Stimulated activated CD4-positive, alpha-beta T cell treated with anti-CD3 and anti-CD28 coated beads, Interleukin-2, amount 100 ng/mL, for 4 hours (primary cell): ENCODE measurements at places on chromosomes 16 and 17.

DNA sequence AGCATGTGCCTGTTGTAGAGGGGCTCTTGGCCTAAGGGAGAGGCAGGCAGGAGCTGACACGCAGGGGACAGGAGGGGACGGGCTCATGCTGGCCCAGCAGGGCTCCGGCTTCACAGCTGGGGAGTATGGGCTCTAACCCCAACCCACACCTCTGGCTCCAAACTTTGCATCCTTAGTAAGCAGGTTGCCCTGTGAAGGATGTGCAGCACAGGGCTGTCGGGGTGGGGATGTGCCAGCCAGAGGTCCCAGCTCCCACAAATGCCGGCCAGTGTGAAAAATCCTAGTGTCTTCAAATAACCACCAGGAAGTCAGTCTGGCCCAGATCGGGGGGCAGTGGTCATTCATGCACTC, 14.0 kb upstream of the FAM83G start:
- DNase-seq = no peak

- DNase-seq = peak; percentile 28
These were observed 722 bp upstream of the SLC38A10 start for GRCh38 chr17:81295676-81296381.

DNA sequence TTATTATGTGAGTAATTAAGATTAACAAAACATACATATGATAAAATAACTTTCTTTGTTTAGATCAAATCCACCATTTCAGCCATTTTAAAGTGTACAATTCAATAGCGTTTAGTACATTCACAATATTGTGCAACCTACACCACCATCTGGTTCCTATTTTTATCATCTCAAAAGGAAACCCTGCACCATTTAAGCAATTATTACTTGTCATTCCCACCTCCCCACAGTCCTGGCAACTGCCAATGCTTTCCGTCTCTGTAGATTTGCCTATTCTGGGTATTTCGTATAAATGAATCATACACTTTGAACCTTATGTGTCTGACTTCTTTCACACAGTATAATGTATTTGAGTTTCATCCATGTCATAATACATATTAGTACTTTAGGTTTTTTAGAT, 162.5 kb upstream of the CNTNAP4 start:
- no peak for DNase-seq

DNA sequence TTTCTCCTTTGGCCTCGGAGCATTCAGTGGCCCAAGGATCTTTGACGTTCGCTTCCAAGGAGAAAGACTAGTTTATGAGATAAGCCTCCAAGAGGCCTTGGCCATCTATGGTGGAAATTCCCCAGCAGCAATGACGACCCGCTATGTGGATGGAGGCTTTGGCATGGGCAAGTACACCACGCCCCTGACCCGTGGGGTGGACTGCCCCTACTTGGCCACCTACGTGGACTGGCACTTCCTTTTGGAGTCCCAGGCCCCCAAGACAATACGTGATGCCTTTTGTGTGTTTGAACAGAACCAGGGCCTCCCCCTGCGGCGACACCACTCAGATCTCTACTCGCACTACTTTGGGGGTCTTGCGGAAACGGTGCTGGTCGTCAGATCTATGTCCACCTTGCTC, 1.4 kb downstream of the AOC3 start:
- no peak for DNase-seq

- DNase-seq = no peak
These were observed 52.0 kb downstream of the COTL1 start for GRCh38 chr16:84565669-84566495.

GRCh38 chr17:33370401-33370800, 77.3 kb upstream of the ASIC2 start:
- DNase-seq = no peak

DNA sequence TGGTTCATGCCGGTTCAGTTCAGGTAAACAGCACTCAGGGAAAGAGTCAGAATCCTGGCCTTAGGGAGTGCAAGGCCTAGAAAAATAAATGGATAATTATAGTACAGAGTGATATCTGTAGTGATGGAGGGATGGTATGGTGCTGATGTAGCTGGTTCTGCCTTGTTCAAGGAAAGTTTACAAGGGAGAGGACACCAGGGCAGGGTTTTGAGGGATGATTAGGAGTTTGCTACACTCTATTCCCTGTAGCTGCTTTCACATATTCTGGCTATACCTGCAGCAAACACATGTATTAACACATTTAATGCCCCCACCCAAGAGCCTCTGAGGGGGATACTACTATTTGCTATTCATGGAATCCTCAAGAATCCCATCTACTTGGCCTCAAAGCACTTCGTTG, 1.7 kb upstream of the NOS2 start:
- DNase-seq = no peak

- DNase-seq = no peak
These were observed 144.6 kb downstream of the DNAH9 start for GRCh38 chr17:11742886-11743285.

DNA sequence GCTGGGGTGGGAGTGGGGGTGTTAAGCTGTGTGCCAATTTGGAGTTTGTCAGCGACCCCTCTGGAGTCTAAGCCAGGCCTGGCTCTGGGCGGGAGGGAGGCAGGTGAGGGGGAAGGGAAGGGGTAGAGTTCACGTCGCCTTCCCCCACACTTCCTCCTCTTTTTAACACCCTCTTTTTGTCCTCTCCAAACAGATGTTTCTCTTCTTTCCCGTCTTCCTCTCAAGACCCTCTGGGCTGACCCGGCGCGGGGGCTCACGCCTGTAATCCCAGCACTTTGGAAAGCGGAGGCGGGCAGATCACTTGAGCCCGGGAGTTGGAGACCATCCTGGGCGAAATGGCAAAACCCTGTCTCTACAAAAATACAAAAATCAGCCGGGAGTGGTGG, 3.3 kb downstream of the HOXB1 start:
- no peak for DNase-seq

GRCh38 chr17:57425431-57425830, 169.1 kb downstream of the MSI2 start:
- no peak for DNase-seq

DNA sequence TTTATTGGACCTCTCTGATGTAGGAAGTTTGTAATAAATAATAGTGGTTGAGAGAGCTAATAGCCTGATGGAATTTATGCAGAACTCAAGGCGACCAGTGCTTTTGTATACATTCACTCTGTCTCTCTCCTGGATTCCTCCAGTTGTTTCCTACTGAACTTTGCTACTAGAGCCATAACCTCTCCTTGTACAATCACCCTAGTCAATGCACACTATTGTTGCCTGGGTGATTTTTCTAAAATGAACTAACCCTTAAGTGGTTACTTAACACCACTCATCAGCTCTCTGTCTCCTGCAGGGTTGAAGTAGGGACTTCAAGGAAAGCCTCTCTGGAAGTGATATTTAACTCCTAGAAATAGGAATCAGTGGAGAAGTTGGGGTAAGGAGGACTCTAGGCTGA, 9.7 kb downstream of the PHKB start:
- DNase-seq = no peak

- no peak for DNase-seq
These were observed 22.7 kb downstream of the CASKIN2 start for GRCh38 chr17:75492555-75493168.

- peak; percentile 19 for DNase-seq
These were observed 35.1 kb downstream of the IGF2BP1 start for GRCh38 chr17:49031965-49032928.

GRCh38 chr17:7235693-7236665, 1.7 kb upstream of the DVL2 start:
- DNase-seq = no peak

GRCh38 chr17:81002409-81003361, 11.0 kb downstream of the CHMP6 start:
- DNase-seq = no peak

GRCh38 chr17:83160443-83161297, 81.3 kb downstream of the METRNL start:
- no peak for DNase-seq

DNA sequence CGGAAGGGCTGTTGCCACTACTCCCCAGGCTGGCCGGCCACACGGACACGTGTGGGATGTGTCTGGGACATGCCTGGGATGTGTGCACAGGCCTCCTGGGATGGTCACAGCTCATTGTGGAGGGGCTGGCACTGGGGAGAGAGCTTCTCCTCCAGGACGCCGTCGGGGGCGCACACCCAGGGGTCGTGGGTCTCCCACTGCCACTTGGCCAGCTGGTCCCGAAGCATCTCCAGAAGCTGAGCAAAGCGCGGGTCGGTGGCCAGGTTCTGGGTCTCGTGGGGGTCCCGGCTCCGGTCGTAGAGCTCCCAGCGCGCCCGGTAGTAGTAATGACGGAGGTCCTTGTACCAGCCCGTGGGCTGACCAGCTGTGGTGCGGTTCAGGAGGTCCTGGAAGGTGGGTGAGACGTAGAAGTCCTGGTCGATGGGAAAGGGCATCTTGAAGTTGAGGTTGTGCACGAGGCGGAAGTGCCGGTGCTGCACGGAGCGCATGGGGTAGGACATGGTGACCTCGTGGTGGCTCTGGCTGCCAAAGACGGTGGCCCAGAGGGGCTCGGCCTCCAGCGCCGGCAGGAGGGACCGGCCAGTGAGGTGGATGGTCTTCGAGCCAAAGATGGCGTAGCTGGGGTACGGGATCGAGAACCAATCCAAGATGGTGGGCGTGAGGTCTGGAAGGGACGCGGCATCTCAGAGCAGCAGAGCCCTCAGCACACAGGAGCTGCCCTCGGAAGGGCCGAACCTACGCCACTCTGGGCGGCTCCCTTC, 9.6 kb downstream of the SGSH start:
- no peak for DNase-seq

DNA sequence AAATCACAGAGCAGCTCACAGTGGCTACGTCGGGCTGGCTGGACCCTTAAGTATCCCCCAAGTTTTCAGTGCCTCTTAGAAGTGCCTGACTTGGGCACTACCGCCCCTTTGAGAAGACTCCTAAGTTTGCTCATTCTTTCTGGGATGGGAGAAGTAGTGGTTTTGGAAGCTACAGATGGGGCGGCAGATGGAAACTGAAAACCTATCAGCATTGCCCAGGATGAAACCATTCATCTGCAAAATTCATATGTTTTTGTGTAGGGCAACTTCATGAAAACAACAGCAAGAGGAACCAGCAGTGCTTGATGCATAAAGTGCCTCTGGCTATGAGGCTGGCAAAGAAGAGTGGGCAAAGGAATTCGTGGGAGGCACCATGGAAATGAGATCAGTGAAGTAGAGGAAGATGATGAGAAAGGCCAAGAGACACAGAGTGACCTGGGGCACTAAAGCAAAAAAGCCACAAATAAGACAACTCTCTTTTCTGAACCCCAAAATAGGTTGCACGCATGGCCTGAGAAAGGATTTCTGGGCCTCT, 277.1 kb downstream of the XYLT1 start:
- no peak for DNase-seq

DNA sequence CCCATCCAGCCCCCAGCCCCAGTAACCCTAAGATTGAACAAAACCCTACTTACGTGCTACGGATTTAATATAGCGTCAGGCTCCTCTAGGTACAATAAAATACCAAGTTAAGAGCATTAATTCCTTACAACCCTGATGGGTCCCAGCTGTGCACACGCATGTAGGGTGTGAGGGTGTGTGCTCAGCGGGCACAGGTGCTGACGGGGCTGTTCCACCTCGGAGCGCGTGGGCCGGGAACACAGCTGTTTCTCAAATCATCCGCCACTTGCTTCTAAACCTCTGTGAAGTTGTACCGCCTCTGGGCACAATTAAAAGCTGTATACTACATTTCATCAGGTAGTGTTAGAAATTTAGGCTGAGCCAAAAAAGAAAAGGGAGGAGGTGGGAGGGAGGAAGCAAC, 478.6 kb downstream of the MAF start:
- DNase-seq = no peak

GRCh38 chr16:84380405-84380804, 12.1 kb downstream of the ATP2C2 start:
- DNase-seq = no peak

DNA sequence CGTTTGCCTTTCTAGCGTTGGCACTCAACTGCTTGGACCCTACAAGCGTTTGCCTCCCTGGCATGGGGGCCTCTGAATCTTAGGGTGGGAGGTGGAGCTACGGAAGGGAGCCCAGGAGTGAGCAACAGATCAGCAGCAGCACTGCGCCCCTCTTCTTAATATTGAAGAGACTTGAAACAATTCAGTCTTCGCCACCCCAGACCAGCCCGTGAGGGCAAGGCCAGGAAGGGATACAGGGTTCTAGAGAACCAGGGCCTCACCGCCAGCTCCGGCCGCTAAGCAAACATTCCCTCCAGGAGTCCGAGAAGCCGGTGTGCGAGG, 1.5 kb upstream of the GPRC5C start:
- DNase-seq = no peak

- DNase-seq = no peak
These were observed 96.5 kb downstream of the ANKRD11 start for GRCh38 chr16:89393738-89394406.

DNA sequence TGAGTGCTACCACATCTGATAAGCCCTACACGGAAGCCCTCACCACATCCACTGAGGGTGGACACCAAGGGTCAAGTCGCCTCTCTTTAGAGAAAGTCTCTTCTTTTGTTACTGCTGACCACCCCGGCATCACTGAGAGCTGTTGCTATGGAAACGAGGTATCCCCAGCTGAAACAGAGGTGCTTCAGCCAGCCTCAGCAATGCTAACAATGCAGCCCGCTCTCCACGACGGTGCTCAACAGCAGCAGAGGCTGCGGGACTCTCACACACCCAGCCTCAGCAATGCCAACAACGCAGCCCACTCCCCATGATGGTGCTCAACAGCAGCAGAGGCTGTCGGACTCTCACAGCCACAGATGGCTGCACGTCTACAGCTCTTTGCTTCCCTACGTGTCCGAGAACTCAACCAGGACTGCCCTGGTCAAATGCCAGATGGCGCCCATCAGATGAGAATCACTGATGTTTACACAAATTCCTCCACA, 41.4 kb downstream of the VPS53 start:
- DNase-seq = no peak

GRCh38 chr17:5942687-5943086, 127.5 kb upstream of the WSCD1 start:
- DNase-seq = no peak

GRCh38 chr17:17904166-17905035, 67.6 kb upstream of the SREBF1 start:
- DNase-seq = no peak

DNA sequence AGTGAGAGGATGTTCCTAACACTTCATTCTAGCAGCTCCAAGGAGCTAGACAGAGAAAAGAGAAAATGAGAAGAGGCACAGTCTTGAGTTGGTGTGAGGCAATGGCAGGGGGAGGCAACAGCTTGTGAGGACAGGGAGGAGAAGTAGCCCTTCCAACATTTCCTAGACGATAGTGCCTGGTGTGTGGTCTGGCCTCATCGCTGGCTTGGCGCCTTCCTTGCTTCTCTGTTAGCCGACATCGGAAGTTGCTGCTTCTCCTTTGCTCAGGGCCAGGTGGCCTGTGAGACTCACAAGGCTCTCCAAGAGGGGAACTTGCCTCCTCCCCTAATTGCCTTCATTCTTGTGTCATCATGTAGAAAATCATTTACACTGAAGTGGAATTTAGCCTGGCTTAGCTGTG, 208.7 kb downstream of the MAP2K4 start:
- no peak for DNase-seq

- DNase-seq = no peak
These were observed 223.2 kb upstream of the DYNLRB2 start for GRCh38 chr16:80317599-80318037.

- DNase-seq = no peak
These were observed 14.0 kb downstream of the TBX4 start for GRCh38 chr17:61466246-61466645.
